Left lung (tissue), 14 donors: ENCODE measurements at places on chromosomes 6 and 20.

GRCh38 chr6:120935908-120936307, 398.4 kb downstream of the TBC1D32 start:
- no peak for DNase-seq

DNA sequence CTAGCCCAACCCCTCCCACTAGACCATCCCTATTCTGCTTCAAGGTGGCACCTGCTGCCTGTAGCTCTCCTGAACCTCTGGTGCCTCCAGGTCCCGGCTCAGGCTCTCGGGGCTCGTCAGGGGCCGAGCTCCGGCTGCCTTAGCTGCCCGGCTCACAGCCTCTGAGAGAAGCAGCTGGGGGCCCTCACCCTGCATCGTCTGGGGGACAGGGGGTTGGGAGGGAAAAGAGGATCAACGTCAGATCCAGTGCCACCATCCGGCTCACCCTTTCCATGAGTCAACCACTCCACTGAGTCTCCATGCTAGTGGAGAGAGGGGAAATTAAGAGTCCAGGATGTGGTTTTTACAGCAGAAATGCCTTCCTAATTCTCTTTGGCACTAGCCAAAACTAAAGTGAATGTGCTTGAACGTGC, 13.0 kb downstream of the BAG6 start:
- DNase-seq = no peak

GRCh38 chr20:8012724-8013123, 6.8 kb downstream of the TMX4 start:
- DNase-seq = no peak

- peak; percentile 55 for DNase-seq
These were observed 60.9 kb downstream of the RAMACL start for GRCh38 chr6:166525567-166525966.

- DNase-seq = no peak
These were observed 35.8 kb upstream of the PCMTD2 start for GRCh38 chr20:64219730-64220129.

DNA sequence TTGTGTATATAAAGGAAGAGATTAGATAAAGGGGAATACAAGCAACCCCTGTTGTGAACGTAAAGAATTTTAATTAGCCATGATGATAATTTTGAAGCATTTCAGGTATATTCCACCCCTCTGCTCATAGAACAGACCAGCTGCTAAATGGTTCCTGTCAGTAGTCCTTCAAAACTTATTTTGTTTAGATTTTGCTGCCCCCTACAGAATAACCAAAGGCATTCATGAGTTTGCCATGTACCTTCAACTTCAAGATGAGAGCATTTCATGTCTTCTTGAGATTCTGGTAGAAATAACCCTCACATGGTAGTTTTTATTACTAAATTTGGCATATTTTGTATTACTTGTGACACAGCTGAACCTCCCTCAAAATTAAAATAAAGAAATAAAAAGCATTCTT, 1586.7 kb downstream of the HACE1 start:
- DNase-seq = no peak

DNA sequence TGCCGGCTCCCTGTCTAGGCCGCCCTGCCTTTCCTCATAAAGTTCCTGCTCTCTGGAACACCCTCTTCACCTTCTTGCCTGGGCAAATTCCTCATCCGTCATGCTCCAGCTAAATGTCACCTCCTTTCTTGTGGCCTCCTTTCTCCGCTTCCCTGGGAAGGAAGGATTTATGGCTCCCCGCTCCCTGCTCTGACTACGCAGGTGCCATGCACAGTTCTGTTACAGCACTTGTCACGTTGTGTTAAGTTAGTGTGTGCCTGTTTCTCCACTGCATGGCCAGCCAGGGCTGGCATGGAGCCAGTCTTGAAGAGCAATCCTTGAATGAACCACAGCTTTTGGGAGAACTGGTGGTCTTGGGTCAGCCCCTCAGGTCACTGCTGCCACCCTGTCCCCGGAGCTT, 61.7 kb downstream of the CD40 start:
- no peak for DNase-seq

DNA sequence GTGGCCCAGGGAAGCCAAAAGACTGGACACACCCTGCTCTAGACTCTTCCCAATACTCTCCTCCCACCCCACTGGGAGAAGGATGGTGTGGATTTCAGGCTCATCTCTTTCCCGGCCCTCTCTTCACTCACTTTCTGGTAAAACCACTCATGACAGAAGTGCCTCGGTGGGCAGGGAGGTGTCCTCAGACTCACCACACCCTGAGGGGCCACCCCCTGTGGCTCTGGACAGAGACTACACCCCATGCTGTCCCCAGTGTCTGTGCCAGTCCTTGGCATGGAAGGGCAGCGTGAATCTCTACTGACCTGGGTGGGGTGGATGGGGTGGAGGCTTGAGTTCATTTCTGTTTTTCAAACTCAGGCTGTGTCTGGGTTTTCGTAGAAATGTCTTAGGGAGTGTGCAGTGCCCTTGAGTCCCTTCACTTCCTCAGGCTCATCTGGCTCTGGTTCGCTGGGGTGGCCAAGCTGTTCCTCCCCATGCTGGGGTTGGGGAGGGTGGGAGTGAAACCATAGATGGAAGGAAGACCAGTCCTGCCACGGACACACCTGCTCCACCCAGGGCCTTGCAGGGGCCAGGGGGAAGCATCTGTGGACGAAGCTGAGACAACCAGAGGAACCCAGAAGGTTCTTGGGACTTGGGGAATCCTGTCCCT, 59.1 kb downstream of the EZR start:
- DNase-seq = no peak

DNA sequence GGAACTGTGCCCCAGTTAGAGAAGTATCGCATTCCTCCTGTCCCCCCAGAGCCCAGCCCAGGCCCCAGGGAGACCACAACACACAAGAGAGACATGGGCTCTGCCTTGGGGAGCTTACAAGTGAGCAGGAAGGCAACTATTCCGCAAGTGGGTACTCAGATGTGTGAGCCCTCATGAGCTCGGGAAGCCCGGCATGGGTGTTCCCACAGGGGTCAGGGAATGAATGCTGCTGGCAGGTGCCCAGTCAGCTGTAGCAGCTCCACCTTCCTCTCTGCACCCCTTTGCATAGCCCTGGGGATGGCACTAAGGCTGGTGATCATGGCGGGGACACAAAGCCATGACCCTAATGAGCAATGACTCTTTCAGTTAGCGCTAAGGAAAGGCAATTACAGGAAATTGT, 194.1 kb downstream of the SYNDIG1 start:
- DNase-seq = no peak

DNA sequence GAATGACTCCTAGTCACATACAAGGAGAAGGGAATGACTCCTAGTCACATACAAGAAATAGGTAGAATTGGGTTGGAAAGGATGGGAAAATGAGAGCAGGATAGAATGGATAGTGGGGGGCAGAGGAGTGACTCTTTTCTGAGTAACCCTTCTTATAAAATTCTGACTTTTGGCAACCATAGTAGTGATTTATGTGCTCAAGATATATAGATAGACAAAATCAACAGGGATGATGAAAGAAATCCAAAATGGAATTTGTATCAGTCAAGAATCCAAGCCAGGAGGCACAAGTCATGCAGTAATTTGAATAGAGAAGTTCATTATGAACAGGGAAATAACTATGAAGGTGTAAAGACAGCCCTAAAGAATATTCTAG, 41.7 kb downstream of the ADAT2 start:
- DNase-seq = no peak

- no peak for DNase-seq
These were observed 656.9 kb downstream of the RFPL4B start for GRCh38 chr6:113004054-113004453.

GRCh38 chr20:53749499-53749898, 155.9 kb upstream of the ZNF217 start:
- no peak for DNase-seq

DNA sequence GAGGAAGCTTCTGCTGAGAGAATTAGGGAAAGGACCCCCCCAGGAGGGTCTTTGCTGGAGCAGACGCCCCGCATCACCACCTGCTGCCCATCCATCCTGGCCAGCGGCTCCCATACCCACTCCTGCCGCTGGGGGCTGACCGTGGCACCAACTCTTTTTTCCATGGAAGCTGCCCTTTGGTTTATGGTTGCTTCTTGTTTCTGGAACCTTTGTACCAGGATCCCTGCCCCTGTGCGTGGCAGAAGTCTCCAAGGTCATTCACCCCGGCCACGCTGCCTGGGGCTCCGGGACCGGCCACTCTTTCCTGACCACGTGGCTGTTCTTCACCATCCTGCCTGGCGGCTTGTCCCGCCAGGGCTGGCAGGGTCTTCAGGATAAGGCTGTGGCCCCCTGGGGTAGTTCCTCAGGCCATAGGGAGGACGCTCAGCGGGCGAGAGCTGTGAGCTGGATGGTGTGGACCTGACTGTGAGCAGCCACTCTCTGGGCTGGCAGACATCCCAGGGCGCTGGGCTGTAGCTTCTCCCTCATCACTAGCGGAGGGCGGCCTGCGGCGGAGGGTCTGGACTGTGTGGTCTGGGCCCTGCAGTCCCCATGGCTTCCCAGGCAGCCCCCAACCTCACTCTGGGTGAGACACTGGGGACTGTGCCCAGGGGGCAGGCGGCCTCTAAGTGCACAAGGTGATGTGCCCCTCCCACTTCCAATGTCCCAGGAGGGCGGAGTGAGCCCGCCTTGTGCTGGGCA, 22.8 kb upstream of the RBBP8NL start:
- no peak for DNase-seq

- no peak for DNase-seq
These were observed 106.3 kb downstream of the STXBP5 start for GRCh38 chr6:147310521-147310920.

- DNase-seq = no peak
These were observed 149.8 kb downstream of the GRM4 start for GRCh38 chr6:33996120-33996475.

- no peak for DNase-seq
These were observed 8.7 kb downstream of the ZMYND8 start for GRCh38 chr20:47347661-47348435.

GRCh38 chr6:109834595-109835437, 143.3 kb upstream of the GPR6 start:
- DNase-seq = no peak

GRCh38 chr6:160457823-160458222, 109.6 kb downstream of the SLC22A3 start:
- no peak for DNase-seq

DNA sequence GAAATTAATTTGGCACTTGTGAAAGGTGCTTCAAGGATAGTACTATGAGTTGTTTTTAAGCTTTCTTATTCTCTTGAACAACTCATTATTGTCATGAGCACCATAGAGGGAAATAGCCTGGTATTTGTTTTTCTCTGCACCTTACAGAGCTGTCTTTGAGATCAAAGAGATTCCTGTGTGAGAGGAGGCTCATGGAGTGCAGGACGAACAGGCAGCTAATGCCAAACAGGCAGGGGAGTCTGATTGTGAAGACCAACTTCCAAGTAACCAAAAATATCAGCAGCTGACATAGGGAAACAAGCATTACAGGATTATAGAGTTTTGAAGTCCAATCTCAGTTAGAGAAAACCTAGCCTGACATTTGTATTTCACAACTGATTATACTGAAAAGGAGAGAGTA, 110.6 kb upstream of the TENT5A start:
- DNase-seq = no peak

GRCh38 chr6:56766806-56767178, 124.1 kb upstream of the DST start:
- DNase-seq = no peak

DNA sequence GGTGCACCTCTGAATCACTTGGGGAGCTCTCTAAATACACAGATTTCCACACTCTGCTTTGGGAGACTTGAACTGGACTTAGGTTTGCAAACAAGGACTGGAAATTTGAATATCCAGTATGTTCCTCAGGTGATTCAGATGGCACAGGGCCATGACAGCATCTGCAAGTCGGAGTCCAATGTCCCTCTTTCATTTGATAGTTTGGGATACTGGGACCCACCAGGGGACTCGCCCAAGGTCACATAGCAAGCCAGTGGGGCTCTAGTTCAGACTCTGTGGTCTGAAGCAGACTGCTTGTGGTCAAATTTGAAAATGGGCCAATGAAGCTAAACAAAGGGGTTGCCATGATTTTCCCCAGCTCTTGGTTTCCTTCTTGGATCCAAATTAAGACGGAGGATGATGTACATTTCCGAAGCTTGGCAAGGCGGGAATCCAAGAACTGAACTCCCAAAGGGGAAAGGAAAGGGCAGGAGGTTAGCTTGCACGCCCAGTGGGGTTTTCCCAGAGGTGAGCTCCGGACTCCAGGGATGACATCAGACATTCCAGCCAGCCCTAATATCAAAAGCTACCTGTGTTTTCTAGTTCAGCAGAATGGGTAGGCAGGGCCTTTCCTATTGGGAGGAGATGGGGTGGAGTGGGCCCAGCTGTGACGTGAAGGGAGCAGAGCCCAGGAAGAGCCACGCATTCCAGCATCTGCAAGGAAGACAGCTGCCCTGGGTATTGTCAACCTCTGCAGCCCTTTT, 3.4 kb upstream of the SYS1 start:
- no peak for DNase-seq

- no peak for DNase-seq
These were observed 138.4 kb upstream of the STXBP5 start for GRCh38 chr6:147065786-147066185.

DNA sequence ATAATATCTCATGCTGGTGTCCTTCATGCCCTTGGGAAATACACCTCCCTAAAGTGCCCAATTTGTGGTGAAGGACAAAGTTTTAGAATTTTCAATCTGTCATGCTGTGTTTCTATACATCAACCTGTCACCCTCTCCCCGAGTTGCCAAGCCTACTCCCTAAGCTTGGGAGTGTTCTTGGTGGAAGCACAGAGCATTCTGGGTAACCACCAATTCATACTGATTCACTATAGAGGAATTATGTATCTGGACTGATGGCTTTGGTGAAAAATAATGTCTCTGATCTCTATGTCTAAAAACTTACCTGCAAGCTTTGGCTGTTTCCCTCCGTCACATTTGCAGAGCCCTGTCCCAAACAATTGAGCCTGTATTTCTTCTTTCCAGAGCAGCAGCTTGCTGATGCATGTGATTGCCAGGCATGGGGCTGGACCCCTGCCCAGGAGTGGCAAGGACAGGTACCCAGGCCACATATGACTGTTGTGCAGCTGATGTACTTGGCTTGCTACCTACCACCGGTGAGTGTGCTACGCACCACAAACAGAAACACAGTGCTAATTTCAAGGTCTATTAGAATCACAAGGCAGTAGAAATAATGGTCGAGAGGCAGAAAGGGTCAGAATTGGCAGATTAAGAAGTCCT, 202.8 kb upstream of the CITED2 start:
- DNase-seq = no peak

DNA sequence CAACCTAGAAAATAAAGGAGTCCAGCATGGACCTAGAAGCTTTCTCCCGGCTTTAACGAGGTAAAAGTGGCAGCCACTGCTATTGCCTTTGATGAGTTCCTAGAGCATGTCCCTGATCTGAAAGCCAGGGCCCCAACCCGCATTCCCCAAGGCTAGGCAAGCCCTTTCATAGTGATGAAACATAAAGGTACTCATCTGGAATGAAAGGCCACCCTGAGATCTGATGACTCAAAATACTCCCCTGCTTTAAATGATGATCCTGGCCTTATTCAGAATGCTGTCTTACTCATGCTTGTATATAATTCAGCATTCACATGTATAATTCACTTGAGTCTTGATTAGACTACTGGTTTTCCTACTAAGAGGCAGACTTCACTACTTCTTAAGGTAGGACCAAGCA, 21.3 kb downstream of the TTPAL start:
- no peak for DNase-seq
